NCI-H524 treated with DMSO at 0.1 percent for 48 hours (cell line): ENCODE measurements at places on chromosomes 2 and 18.

- DNase-seq = no peak
These were observed 170.4 kb downstream of the ZNF407 start for GRCh38 chr18:74768096-74768495.

DNA sequence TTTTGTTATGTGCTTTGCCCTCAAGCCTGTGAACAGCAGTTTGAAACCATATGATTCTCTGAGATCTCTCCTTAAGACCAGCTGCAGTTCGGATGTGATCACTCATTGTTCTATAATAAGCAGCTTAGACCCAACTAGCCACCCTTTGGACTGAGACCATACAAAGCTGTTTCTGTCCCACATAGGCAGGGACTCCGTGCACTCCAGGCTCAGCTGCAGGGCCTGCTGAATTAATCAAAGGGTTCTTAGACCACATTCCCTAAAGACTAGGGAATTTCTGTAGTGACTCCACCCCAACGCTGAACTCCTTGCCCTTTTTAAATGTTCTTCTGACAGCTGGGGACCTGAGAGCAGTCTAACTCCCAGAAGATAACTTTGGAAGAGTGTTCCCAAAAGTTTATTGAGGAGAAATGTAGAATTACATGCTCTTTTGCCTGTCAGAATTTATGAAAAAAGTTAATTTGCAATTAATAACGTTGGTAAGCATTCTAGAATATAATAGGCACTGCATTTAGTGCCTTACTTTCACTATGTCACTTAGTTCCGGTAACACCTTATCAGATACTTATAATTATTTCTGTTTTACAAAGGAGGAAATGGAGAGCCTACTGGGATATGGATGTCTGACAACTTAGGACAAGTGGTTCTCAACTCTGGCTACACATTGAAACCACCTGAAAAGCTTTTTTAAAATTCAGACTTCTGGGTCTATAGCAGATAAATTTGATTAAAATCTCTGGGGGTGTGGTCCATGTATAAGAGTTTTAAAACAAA, 42.3 kb downstream of the GULP1 start:
- no peak for DNase-seq

DNA sequence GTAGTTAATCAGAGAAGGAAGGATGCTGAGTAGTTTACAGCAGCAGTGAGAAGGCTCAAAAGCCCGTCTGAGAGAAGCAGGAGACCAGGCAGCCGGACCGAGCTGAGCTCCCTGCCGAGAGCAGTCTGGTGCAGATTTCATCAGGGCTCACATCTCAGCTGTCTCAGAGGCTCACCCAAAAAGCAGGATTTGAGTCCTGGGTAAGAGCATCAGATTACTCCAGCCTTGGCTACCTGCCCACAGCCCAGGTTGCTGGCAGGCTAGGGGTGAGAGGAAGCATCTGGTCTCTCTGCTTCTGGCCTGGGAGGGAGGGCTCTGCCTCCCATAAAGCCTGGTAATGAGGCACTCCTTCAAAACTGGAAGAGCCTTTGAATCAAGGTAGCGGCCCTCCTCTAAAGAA, 140.5 kb downstream of the ST6GAL2 start:
- peak; percentile 84 for DNase-seq

DNA sequence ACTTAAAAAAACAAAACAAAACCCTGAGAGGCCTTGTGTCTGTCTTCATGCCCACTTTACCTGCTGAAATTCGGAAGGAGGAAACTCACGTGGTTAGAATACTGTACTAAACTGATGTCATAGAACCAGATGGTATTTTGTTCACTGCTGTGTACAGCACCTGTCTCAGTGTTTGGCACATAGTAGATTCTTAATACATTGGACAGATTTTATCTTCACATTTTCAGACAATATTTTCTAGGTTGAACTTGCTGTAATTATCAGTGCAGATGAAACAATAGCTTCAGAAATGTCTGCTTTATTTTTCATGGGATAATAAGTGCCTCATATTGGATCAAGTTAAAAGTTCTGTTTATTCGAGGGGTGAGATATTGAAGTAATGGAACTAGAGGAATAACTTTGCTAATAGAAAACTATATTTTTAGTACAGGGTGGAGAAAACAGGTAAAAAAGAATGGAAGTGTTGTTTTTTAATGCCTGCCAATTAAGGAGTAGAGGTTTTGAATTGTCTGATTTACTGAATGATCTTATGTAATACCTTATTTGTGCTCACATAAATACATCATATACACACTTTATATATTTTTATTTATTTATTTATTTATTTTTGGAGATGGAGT, 23.7 kb downstream of the DDX1 start:
- DNase-seq = no peak

GRCh38 chr2:216352653-216353270, 19.5 kb downstream of the MARCHF4 start:
- DNase-seq = no peak

DNA sequence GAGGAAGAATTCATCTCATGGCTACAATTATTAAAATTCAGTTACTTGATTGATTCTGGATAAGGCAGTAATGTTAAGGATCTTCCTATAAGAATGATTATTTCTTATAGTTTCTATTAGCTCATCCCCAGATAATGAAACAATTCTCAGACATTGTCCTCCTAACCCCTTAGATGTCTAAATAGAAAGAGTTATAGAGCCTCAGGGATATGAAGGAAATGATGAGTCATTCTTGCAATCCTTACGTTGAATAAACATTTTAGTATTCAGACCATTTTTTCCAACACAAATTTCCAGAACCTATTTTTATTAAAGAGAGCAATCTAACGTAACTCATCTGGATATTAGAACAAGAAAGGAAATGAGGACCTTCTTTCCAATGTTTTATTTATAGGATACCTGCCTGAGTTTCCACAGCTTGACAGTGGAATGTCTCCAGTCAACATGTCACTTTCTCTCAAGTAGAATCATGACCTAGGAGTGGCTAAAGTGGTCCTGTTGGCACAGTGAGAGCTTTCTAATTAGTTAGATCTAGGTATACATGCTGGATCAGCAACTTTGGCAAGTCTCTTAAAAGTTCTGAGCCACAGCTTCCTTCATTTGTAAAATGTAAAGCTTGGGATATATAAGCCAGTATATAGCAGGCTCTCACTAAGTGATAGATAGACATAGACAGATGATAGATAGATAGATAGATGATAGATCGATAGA, 88.0 kb upstream of the RAB27B start:
- no peak for DNase-seq

- DNase-seq = no peak
These were observed 240.6 kb downstream of the TFCP2L1 start for GRCh38 chr2:121044412-121044811.

- no peak for DNase-seq
These were observed 37.8 kb upstream of the ST8SIA5 start for GRCh38 chr18:46794607-46795006.

DNA sequence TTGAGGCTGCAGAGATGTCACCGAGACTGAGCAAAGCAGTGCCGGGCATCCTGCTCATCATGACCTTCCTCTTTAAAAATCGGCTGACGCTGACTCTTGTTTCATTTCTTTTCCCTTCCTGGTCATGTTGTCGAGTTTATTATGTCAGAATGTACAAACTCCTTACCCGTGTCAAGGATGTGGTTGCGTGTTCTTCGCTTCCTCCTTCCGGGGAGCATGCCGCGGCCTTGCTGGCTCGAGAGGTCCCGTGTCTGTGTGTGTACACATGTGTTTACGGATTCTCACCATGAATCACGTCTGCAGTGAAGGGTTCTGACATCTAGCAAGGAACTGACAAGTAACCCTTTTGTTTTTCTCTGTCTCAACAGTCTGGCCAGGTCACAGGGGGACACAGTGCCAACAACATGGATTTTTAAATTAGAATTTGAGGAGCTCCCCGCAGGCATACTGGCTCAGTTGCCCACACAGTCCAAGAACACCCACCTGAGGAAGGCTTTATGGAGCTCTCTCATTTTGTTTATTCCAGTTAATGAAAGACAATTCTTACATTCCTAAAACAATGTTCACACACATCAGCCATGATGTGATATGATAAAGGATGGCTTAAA, 60.2 kb downstream of the MYT1L start:
- no peak for DNase-seq

GRCh38 chr2:217033186-217033585, 173.3 kb upstream of the TNP1 start:
- no peak for DNase-seq

- no peak for DNase-seq
These were observed 25.1 kb downstream of the C18orf54 start for GRCh38 chr18:54382733-54383252.

- DNase-seq = no peak
These were observed 152.1 kb downstream of the NEDD4L start for GRCh38 chr18:58196164-58196563.

GRCh38 chr2:8002765-8003393, 679.0 kb upstream of the ID2 start:
- DNase-seq = no peak

- DNase-seq = no peak
These were observed 103.9 kb downstream of the COLEC12 start for GRCh38 chr18:396556-396955.

- no peak for DNase-seq
These were observed 15.4 kb downstream of the MRPL44 start for GRCh38 chr2:223972656-223973102.

- DNase-seq = no peak
These were observed 211.0 kb downstream of the HAUS1 start for GRCh38 chr18:46315161-46315560.

- no peak for DNase-seq
These were observed 101.7 kb downstream of the TTC32 start for GRCh38 chr2:19799881-19800780.

DNA sequence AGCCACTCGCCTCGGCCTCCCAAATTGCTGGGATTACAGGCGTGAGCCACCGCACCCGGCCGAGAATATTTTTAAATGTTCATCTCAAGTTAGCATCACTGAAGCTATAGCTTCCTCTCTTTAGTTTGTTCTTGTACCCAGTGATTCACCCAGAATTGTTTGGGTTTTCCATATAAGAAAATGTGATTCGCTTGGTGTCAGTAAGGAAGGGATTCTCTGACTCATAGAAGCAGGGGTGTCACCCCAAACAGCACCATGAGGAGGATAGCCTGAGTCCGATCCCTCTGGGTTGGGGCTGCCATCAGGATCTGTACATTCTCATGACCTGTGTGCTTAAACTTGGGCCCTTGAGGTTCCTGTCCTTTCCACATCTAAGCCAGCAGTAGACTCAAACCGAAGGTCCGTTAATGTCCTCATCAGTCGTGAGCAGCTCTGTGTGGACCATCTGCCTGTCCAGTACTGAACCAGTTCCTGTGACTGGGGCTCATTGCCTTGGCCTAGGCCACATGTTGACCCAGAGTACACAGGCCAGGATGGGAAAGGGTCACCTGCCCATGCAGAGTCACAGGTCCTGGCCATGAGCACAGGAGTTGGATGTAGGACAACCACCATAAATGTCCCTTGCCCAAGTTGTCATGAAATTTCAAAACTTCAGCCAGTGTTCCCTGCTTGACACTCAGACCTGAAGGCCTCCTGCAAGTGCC, 311.9 kb downstream of the GBX2 start:
- no peak for DNase-seq

GRCh38 chr2:121858369-121858768, 102.9 kb downstream of the TSN start:
- no peak for DNase-seq

DNA sequence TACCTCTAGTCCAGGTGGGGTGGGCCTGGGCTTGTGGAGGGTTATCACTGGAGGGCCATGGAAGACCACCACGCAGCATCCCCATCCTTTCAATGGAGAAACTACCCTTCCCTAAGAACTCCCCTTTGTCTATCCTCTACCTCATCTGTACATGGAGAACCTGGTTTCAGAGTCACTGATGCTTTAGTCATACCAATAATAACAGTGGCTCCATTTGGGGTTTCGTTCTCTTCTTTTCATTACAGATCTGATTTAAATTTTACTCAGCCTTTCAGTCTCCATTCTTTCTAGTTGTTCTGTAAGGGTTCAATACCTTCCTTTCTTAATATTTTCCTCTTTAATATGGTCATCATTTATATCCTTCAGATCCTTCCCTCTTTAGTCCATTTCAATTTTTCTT, 54.6 kb upstream of the ZFP36L2 start:
- no peak for DNase-seq

GRCh38 chr18:48535956-48536355, 2.9 kb upstream of the CTIF start:
- DNase-seq = no peak

- DNase-seq = no peak
These were observed 275.7 kb upstream of the ZNF804A start for GRCh38 chr2:184322615-184323014.

GRCh38 chr2:84811839-84812431, 68.9 kb downstream of the TRABD2A start:
- DNase-seq = no peak

DNA sequence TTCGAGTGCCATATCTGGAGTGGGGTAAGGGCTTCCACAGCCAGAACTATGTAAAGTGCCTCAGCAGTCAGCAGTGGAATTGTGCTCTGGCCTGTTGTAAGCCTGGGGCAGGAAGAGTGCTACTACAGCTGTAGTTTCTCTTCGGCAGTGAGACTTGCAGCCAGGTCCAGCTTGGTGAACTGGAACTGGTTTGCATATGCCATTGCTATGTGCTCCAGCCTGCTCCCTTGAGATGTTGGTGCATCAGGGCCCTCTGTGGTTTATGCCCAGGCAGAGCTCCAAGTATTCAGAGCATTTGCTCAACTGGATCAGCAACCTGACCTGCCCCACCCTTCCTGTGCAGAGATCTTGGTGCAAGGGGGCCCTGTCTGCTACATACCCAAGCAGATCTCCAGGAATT, 47.8 kb downstream of the ZNF804A start:
- no peak for DNase-seq

- DNase-seq = no peak
These were observed 259.2 kb downstream of the ASXL3 start for GRCh38 chr18:33837191-33837590.

- DNase-seq = no peak
These were observed 19.7 kb upstream of the SCG2 start for GRCh38 chr2:223621901-223622300.

GRCh38 chr2:82596581-82596980, 1862.5 kb downstream of the SUCLG1 start:
- no peak for DNase-seq

DNA sequence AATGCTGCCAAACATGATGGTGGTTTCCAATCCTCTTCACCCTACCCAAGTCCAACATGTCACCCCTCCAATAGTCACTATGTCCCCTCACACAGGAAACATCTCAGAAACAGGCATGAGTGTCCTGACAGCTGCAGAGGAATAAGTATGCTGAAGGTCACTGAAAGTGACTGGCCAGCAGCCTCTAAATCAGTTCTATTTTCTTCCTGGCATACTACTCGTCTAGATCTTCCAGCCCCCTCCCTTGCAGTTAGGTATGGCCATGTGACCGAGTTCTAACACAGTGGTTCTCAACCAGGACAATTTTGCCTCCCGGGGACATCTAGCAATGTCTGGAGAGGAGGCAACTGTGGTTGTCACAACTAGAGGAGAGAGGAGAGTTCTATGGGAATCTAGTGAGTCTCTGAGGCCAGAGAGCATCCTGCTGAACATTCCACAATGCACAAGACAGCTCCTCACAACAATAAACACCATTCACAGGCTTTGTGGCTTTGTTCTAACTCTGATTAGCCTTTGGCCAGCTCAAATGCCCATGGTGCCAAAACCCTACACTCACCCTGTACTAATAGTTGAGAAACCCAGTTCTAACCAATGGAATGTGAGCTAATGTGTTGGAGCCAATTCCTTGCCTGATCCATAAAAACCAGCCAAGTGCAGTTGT, 12.6 kb upstream of the ID2 start:
- DNase-seq = no peak
